A549 (cell line): ENCODE measurements at places on chromosomes 12 and 14.

DNA sequence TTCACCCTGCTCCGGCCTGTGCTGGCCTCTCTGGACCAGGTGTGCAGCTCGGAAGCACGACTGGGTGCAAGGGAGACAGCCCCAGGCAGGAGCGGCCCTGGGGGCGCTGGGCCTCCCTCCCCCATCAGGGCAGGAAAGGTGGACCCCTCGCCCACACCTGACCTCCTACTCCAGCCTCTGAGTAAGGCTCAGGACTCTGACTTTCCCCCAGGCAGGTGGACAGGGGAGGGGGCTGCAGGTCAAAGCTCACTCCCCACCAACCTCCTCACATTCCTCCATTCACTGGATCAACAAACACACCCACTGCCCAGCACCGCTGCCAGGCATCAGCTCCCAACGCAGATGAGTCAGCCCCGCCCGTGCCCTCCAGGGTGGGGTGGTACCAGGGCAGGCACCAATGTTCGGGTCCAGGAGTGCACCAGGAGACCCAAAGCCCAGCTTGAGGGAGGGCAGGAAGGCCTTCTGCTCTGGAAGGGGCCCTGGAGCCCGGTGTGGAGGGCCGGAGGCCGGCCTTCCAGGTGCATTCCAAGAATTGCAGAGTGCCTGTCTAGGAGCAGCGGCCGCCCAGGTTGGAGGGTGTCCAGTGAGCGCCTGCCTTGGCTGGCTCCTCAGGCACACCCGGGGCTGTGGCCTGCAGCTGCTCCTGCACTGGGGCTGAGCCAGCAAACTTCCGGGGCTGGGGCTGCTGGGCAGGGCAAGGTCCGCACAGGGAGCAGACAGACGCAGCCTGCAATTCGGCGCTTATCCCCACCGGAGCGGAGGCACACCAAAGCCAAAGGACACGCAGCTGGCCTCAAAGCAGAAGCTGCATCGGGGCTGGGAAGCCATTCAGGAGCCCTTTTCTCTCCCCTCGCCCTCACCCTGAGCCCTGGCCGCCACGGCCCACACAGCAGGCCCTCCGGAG, 1.6 kb upstream of the INF2 start:
- DNase-seq, result peak; percentile 94

- no peak for DNase-seq
Measured at GRCh38 chr14:62409169-62409568, 636.1 kb downstream of the KCNH5 start.

GRCh38 chr12:15196221-15196620, 25.0 kb downstream of the RERG start:
- no peak for DNase-seq

DNA sequence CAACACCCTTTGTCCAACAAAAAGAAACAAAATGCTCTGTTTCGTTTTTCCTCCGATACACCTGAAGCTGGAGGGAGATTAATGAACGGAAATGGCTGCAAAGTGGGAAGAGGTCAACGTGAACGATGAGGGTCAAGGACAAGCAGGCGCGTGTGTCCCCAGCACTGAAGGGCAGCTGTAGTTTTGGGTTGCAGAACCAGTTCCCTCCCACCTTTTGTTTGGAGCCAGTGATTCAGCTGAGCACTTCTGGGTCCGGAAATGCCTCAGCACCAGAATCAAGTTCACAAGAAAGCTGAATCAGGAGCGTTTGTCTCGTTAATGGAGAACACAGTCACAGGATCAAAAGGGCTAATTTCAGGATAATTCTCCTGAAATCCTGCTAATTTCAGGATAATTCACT, 51.1 kb upstream of the PWP1 start:
- no peak for DNase-seq

GRCh38 chr12:32379213-32379612, 20.1 kb upstream of the FGD4 start:
- DNase-seq, result no peak

DNA sequence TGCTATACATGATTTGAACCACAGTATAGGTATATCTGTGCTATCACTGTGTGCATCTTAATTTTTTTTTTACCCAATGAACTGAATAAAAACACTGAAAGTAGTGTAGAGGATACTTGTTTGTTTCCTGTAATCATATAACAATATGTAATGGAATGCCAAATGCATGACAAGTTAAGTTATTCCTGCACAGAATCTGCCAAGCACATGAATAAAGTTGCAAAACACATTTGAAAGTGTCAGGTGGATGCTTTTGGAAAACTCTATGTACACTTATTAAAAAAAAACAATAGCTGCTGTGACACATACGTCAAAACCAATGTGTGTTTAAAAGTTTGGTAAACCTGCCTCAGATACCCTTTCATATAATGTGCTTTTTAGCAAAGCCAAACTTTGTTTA, 1638.1 kb upstream of the SEL1L start:
- DNase-seq, result no peak

DNA sequence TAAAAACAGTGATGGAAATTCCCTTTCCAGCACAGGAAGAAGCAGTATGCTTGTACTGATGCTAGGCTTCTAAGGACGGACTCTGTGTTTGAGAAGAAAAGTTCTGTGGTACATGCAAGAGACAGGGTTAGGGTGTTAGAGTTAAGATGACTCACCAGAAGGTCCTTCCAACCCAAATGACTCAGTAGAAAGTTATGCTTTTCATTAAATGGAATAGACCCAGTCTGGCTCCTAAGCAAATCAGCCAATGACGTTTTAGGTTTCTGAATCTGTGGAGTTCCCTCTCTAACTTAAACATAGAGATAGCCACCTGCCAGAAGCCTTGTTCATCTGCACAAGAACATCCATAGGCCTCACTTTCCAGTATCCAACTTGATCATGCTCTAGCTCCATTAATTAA, 5.7 kb downstream of the PTHLH start:
- peak; percentile 80 for DNase-seq

DNA sequence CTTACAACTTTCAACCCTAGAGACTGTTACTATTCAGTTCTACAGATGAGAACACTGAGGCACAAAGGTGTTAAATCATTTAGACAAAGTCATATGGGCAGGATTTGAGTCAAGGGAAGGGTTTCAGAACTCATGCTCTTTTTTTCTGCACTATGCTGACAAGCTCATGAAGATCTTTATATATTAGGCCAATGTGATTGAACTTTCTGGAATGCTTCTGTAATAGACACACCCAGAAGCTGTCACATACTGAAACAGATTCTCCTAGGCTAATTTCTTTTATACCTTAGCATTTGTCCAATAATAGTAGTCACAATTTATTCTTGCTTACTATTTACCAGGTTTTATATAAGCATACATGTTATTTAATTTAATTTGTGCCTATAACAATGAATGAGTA, 164.0 kb downstream of the ALG10B start:
- DNase-seq, result no peak

DNA sequence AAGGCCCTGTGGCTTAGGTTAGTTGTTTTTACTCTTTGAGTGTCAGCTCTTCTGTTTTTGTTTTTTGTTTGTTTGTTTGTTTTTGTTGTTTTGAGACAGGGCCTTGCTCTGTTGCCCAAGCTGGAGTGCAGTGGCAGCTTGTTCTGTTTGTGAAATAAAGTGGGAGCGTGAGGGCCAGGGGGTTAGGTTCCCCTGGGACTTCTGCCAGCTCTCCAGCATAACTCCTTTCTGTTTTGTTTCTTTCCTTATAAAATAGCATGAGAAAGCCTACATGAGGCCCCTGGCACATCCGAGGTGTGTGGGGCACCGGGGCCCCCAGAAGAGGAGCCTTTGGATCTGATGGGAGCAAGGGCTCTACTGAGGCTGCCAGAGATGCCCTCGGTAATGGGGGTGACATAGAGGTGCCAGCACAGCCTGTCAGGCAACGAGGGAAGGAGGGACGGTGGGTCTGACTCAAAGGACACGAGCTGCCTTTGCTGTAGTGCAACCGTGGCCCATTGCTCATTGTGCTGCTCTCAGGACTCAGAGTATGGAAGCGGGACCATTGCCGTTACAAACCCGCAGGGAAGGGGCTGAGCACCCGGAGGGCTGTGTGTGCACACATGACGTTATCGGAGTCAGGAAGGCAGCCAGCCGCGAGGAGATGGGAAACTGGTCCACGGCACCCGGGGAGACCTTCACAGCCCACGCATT, 9.1 kb upstream of the SERPINA11 start:
- no peak for DNase-seq

DNA sequence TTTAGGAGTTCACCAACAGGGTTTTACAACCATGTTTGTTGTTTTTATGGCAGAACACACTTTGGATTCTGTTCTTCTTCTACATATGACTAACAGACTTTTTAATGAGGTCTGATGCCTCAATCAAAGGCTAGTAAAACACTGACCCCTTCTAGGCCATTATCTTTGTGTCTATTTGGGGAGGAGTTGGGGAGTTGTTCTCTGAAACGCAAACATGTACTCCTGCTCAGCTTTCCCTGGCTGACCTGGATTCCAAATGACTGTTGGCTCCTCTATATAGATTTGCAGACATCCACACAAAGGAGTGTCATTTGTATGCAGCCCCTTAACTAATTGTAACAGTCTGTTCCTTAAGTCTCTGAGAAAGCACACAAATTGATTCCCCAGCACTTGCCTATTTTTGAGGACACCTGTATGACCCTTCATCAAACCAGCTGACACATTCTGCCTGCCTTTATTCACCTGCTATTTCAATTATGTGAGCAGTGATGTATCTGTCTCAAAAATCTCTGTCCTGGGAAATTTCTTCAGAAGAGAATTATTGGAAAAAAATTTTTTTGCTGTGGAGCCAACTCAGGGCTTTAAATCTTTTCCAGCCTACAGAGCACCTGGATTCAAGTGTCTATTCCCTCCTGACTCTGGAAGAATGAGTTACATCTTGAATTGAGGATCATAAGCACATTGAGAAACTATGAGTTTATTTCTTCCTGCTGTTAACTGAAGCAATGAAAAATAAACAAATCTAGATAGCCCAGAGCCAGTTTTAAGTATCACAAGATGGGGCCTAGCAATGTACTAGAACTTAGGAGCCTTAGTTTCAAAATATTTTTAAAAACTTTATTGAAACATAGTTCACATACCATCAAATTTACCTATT, 417.2 kb downstream of the RAD51B start:
- no peak for DNase-seq

- no peak for DNase-seq
Measured at GRCh38 chr14:70897464-70897863, 9.8 kb upstream of the PCNX1 start.

DNA sequence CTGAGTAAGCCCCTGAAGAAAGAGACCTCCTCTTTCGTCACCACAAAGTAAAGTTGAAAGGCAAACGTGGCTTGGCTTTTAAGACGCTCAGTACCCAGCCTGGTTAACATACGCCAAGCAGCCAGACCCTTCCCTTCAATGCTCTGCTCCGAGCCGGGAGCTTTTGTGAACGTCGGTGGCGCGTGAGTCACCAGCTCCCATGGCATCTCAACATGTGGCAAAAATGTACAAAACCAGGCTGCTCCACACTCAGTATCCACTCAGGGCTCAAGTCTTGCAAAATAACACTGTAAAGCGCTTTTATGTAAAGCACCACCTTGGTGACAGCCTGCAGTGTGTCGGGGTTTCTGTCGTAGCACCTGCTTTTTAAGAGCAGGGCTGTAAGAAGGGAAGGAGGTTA, 89.0 kb downstream of the SETD3 start:
- DNase-seq, result no peak

GRCh38 chr12:106452309-106452708, 94.8 kb downstream of the POLR3B start:
- DNase-seq, result no peak

- no peak for DNase-seq
Measured at GRCh38 chr14:54567639-54568561, 972 bp downstream of the SAMD4A start.

- DNase-seq, result no peak
Measured at GRCh38 chr14:36485773-36486172, 34.3 kb downstream of the NKX2-1 start.

GRCh38 chr14:54258382-54258781, 138.4 kb upstream of the CDKN3 start:
- DNase-seq, result no peak

DNA sequence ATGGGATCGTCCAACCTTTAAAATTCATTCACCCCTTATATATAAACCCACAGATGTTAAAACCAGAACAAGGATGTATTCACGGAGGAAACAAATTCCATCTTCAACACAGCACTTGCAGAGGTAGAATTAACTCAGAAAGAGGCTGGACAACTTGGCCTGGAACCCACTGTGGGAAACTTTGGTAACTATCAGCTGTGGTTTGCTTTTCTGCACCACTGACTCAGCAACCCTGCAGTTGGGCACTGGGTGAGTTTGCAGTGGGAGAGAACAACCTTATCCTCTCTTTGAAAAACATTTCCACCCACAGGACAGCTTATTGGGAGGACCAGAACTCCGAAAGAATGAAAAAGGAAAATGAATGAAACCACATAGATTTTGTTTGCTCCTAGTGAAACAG, 66.3 kb downstream of the ZNF664 start:
- DNase-seq, result no peak

DNA sequence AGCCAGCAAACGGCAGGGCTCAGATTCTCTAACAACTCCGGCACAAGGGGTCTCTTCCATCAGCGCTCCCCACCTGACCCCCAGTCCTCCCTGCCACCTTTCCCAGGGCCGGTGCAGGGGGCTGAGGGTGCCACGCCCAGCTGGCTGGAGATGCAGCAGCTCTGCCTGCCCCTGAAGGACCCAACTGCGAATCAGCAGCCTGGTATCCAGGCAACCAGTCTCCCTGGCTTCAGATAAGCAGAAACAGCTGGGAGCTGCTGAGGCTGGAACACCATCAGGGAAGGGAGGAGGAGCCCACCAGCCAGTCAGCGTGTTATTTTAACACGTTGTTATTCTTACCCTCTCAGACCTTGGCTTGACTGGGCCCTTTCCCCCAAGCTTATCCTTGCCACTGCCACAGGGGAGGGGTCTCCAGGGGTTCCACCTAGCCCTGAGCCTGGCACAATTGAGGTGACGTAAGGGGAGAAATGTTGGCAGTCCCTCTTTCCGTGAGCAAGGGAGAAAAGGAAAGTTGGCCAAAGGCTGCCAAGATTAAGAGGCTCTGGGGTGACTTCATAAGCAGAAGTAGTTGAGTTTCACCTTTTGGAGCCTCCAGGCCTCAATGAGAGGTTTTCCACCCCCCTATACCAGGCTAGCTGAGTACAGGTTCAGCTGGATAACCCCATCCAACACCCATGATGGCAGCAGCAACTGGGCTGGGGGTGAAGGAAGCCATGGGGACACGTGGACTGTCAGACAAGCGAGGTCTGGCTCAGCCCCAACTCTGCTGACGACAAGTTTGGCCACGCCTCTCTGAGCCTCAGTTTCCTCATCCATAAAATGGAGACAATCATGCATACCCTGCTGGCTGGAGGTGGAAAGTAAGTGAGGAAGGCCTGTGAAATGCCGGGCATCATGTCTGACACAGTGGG, 91.1 kb downstream of the IRF2BPL start:
- no peak for DNase-seq

- DNase-seq, result no peak
Measured at GRCh38 chr14:41824441-41824840, 217.8 kb downstream of the LRFN5 start.

GRCh38 chr14:64942531-64943111, at the start of gene GPX2:
Gene GPX2 (minus strand): TSS chr14:64942745. CDS start chr14:64942726, 19 bp downstream.
- peak; percentile 47 for DNase-seq

- DNase-seq, result no peak
Measured at GRCh38 chr12:117484901-117485300, 123.5 kb upstream of the NOS1 start.

GRCh38 chr12:58086006-58086405, 144.6 kb downstream of the ATP23 start:
- DNase-seq, result no peak
